ENCODE measurements at places on chromosomes 11 and 22. TPM values are rescaled to one million over a fixed set of nuclear protein-coding genes. Genes with fewer than 3 reads are reported as not detected.

OSBPL5 gene
- total RNA-seq: 49.0 TPM

MMP12 gene
- total RNA-seq: 0.83 TPM

APOL6 gene
- total RNA-seq: 58.3 TPM

C11orf97 gene
- not detected for total RNA-seq

CHRM1 gene
- total RNA-seq: not detected

GTSE1 gene
- 0.26 TPM for total RNA-seq

SCN3B gene
- total RNA-seq: under 0.01 TPM

KLHDC7B gene
- 0.51 TPM for total RNA-seq

TMEM184B gene
- total RNA-seq: 19.5 TPM

MS4A3 gene
- not detected for total RNA-seq

OR51E2 gene
- not detected for total RNA-seq

CNTN5 gene
- not detected for total RNA-seq

PHOX2A gene
- total RNA-seq: not detected

RAG1 gene
- total RNA-seq: 0.99 TPM

SEC14L2 gene
- 4.9 TPM for total RNA-seq

RASGRP2 gene
- 1.2 TPM for total RNA-seq

BID gene
- 13.4 TPM for total RNA-seq

NAALAD2 gene
- 0.77 TPM for total RNA-seq

DUSP18 gene
- 7.4 TPM for total RNA-seq

CFAP300 gene
- 7.9 TPM for total RNA-seq

YPEL4 gene
- total RNA-seq: 2.3 TPM

P4HA3 gene
- 4.1 TPM for total RNA-seq

DNHD1 gene
- 14.7 TPM for total RNA-seq

CLDN5 gene
- 0.33 TPM for total RNA-seq

KDM4D gene
- total RNA-seq: 0.50 TPM

OR5P2 gene
- not detected for total RNA-seq

P2RY2 gene
- under 0.01 TPM for total RNA-seq

DMC1 gene
- total RNA-seq: 4.0 TPM

PIK3C2A gene
- 39.8 TPM for total RNA-seq

TNNI2 gene
- not detected for total RNA-seq

SAA4 gene
- not detected for total RNA-seq

GGTLC3 gene
- not detected for total RNA-seq

SCGB1C1 gene
- not detected for total RNA-seq

KCNQ1OT1 gene
- 1.8 TPM for total RNA-seq

OR5AS1 gene
- total RNA-seq: not detected

CRYBB3 gene
- not detected for total RNA-seq

LARGE1 gene
- 15.2 TPM for total RNA-seq

SLC7A4 gene
- 0.26 TPM for total RNA-seq

MED17 gene
- 24.1 TPM for total RNA-seq

C11orf52 gene
- 0.51 TPM for total RNA-seq

FGF3 gene
- total RNA-seq: not detected

ELMOD1 gene
- 0.17 TPM for total RNA-seq

MIOX gene
- total RNA-seq: under 0.01 TPM

UBQLN3 gene
- total RNA-seq: not detected

PGA3 gene
- 4.3 TPM for total RNA-seq

TMPRSS5 gene
- total RNA-seq: 0.17 TPM

CASP5 gene
- 0.26 TPM for total RNA-seq

MMP10 gene
- 0.66 TPM for total RNA-seq

BTG4 gene
- total RNA-seq: 0.33 TPM

OR4C46 gene
- not detected for total RNA-seq

CCDC157 gene
- 1.5 TPM for total RNA-seq

SMIM35 gene
- total RNA-seq: not detected

OR4B1 gene
- not detected for total RNA-seq

IGLL5 gene
- not detected for total RNA-seq
